ENCODE measurements at places on chromosomes 2 and 18. TPM values are rescaled to one million over a fixed set of nuclear protein-coding genes. Genes with fewer than 3 reads are reported as not detected.

GRCh38 chr18:2036086-2036485, 535.2 kb downstream of the METTL4 start:
- no peak for DNase-seq

- no peak for DNase-seq
Observed at GRCh38 chr2:172233987-172234715, 131.5 kb upstream of the DLX2 start.

DNA sequence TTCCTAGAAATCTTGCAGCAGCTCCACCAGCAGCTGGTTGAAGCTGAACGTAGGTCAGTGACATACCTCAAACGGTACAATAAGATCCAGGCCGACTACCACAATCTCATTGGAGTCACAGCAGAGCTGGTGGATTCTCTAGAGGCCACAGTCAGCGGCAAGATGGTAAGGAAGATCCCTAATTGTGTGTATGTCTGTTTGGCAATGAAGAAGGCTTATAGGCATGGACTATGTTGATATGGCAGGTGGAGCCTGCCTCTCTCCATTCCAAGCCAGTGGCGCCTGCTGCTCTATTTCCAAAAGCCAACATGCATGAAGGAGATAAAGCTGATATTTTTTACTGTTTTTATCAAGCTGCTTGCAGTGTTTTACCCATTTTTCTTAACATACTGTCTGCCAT, 36.8 kb downstream of the ARMC9 start:
- no peak for DNase-seq

GRCh38 chr2:25232248-25232825, 64.0 kb upstream of the POMC start:
- no peak for DNase-seq

GRCh38 chr18:63677500-63678225, 16.0 kb upstream of the SERPINB3 start:
- DNase-seq, result no peak

DNA sequence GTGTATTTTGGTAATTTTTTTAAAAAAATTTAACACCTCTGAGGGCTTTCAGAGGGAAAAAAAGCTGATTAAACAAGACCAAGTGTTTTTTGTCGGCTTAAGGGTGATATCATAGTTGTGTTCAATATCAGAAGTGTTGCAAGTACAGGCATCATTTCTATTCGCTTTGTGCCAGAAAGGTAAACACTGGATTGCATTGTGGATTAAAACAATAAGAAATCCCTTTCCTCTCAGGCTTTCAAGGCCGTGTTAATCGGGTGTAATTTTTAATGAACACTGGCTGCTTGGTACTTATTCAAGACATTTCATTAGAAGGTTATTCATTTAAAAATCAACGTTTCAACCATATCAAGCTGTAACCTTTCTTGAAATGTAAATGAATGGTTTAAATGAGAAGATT, 18.3 kb downstream of the FIGN start:
- no peak for DNase-seq

- DNase-seq, result no peak
Observed at GRCh38 chr2:209875270-209875669, 103.6 kb downstream of the UNC80 start.

GRCh38 chr18:71238974-71239624, 950.3 kb downstream of the SOCS6 start:
- DNase-seq, result no peak

DNA sequence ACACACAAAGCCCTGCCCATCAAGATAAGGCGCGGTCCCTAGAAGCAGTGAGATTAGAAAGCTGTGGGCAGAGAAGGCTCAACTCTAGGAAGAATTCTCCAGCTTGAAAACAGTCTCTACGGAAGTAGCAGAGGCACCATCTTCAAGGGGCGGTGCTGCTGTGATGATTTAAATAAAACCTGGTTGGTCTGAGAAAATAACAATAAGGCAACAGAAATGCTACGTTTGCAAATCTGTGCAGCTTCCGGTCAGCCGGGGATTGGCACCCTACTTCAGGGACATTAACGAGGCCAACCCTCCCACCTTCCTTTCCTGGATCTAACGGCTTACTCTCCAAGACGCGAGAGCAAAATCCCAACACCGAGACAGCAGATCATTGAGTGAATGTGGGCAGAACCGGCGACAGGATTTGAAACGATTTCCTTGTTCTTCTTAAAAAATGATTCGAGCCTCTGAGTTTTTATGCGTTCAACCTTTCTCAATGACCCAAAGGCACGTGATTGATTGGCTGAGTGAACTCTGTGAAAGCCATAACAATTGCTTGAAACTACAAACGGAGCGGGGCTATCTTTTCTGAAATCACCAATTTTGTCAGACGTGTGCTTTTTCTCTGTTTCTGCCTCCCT, 93.7 kb upstream of the ZNF516 start:
- DNase-seq, result no peak

GRCh38 chr2:36664696-36665076, 31.8 kb upstream of the VIT start:
- peak; percentile 40 for DNase-seq

- DNase-seq, result no peak
Observed at GRCh38 chr2:144666032-144666431, 146.1 kb upstream of the ZEB2 start.

DNA sequence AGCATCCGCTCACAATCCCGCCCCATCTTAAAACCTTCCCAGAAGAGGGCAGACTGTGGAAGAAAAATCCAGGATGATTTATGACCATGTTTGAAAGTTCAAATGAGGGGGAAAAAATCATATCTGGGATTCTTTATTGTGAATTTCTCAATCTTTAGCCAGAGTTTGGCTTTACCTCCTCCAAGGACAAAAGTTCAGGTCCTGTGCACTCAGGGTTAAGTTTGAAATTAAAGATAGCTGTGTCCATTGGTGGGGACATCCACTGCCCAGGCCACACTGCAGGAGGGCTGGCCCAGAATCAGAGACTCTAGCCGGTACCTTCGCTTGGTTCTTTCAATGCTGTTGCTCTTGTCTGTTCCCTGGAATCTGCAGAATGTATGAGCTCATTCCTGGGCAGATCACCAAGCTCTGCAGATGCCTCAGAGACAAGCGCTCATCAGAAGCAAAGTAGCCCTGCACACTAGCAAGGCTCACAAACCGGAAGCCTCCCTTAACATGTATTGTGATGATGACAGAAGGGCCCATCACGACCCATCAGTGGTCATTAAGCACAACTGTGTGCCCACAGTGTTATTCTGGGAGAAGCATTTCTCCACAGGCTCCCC, 375.3 kb upstream of the KLHL29 start:
- DNase-seq, result peak; percentile 93

DNA sequence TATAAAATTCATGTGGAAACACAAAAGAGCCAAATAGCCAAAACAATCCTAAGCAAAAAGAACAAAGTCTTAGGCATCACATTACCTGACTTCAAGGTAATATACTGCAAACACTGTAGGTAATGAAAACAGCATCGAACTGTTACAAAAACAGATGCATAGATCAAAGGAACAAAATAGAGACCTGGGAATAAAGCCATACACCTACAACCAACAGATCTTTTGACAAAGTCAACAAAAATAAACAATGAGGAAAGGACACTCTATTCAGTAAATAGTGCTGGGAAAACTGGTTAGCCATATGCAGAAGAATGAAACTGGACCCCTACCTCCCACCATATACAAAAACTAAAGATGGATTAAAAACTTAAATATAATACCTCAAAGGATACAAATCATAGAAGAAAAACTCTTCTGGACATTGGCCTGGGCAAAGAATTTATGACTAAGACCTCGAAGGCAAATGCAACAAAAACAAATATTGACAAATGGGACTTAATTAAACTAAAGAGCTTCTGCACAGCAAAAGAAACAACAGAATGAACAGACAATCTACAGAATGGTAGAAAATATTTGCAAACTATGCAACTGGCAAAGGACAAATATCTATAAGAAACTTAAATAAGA, 218.0 kb downstream of the PHLPP1 start:
- DNase-seq, result no peak

DNA sequence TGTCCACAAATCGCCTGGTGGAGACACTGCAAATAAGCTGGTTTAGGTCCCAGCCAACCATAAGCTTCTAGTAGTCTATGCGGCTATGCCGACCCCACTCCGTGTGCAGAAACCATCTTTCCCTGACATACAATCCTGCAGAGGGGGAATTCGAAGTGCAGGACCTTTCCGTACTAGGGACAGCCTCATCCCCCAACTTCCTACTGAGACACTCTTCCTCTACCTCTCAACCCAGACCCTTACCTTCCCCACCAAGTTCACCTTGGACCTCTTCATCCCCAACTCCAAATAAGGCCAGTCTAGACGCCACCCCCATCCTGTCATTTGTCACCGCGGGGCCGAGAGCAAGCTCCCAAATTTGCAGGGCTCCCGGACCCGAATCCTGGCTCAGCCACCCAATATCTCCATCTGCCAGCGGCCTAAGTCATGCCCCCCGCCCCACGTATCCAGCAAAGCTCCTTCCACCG, 496 bp downstream of the SUCLG1 start:
- DNase-seq, result no peak

DNA sequence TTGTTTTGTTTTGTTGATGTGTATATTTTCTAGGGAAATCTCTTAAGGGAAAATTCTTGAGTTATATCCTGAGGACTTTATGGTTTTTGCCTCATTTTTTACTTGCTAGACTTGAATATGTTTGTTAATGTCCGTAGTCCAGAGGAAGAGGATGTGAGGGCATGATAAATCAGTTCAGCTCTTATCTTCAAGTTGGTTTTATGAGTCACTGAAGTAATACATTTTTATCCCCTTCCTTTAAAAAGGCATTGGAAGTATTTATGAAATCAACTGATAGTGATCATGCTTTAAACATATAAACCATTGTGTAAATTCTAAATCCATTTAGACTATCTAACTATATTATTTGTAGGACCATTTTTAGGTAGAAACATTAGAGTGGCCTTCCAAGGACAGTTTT, 43.9 kb upstream of the CYBRD1 start:
- no peak for DNase-seq

- DNase-seq, result no peak
Observed at GRCh38 chr18:11047817-11048216, 101.6 kb downstream of the PIEZO2 start.

GRCh38 chr2:131044075-131044756, 49.0 kb downstream of the FAM168B start:
- DNase-seq, result no peak

- DNase-seq, result no peak
Observed at GRCh38 chr2:101983928-101984327, 7.8 kb upstream of the IL1R2 start.

DNA sequence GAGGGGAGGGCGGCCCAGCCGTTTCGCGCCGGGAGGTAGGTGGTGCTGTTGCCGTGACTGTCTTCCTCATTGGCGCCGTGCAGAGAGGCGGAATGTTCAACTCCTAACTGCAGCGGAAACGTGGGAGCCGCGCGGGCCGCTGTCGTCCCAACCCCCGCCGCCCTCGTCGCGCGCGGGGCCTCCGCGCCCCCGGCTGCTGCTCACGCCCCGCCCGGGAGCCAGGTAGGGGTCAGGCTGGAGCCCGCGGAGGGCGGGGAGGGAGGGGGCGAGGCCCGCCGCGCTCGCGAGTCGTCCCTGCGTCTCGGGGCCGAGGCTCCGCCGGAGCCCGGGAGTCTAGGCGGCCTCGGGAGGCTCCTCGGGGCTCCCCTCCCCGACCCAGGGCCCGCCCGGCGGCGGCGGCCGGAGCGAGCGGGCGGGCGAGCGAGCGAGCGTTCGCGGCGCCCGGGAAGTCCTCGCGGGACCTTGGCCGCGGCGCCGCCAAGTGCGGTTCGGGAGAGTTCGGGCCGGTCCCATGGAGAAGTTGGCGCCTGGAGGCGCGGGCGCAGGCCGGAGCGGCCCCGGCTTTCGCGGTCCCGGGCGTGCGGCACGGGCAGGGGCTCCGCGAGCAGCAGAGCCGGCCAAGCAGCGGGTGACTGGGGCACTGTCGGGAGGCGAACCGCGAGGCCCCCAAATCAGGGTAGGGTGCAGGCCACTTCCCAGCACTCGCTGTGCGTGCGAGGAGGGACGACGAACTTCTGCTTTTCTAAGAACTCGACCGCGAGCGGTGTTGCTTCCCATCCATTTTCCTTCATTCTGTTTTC, at the start of gene MAP3K20:
TSS of gene MAP3K20 (plus strand) at position 66 of the 800 bp plus-strand sequence. CDS start 15,186 bp downstream, outside the sequence.
- DNase-seq, result peak; percentile 50

The SMYD1 gene
- 15.7 TPM for total RNA-seq

The MTLN gene
- 32.0 TPM for total RNA-seq

The SPIRE1 gene
- total RNA-seq, result 20.3 TPM

The EML6 gene
- 2.6 TPM for total RNA-seq

The HOXD1 gene
- 0.30 TPM for total RNA-seq

The ATP6V1B1 gene
- 2.3 TPM for total RNA-seq

The ORC4 gene
- total RNA-seq, result 47.6 TPM

The KIF5C gene
- total RNA-seq, result 2.3 TPM

The MC5R gene
- total RNA-seq, result not detected

The CPLX4 gene
- total RNA-seq, result not detected
